ENCODE measurements at places on chromosomes 6 and 20.

- no peak for DNase-seq
Observed at GRCh38 chr6:2502096-2502997, 248.4 kb downstream of the MYLK4 start.

DNA sequence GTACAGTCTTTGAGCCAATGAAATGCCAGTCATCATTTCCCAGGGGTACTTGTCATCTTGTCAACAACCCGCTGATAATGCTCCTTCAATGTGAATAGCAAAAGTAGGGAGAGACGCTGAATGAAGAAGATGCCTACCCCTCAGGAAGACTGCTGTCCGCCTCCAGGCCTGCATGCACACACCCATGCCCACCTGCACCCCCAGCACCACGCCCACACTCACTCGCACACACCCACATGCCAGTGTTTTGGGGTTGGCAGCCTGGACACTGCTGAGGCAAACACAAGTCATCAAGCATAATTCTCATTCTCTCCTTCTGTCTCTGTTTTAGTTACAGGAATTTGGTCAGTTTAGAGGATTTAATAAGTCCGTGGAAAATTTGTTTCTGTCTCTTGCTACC is 63.6 kb downstream of the SYTL3 start:
- DNase-seq: no peak

DNA sequence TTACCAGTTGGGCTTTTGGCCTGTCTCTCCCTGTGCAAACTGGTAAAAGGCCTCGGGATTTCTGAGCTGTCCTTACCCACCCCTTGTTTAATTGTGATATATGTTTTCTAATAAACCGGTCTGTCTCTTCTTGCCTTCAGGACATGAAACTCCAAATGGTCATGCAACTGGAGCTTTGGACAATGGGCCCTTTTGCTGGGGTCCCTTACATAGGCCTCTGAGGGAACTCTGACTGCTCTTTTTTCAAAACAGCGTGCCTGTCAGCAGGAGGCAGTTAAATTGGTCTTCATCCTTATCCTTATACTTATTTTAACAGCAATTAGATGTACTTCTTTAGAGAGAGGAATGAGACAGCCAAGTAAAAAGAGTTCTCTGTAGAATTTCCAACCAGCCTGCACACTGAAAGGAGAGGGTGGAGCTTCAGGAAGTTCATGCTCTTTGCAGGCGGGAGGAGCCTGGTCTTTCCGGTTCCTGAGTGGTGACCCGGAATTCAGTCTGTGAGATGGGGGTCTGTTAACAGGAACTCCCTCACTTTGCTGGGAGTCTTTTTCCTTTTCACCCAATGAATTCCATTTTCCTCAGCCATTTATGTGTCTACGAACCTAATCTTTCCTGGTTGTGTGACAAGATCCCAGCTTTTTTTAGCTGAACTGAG is 299.6 kb upstream of the GJE1 start:
- DNase-seq: no peak

GRCh38 chr6:32604434-32604877 is 14.8 kb upstream of the HLA-DRB1 start:
- no peak for DNase-seq

GRCh38 chr6:11616200-11616611 is 78.7 kb downstream of the TMEM170B start:
- no peak for DNase-seq

GRCh38 chr6:90336388-90336947 is 39.8 kb upstream of the BACH2 start:
- DNase-seq: no peak

DNA sequence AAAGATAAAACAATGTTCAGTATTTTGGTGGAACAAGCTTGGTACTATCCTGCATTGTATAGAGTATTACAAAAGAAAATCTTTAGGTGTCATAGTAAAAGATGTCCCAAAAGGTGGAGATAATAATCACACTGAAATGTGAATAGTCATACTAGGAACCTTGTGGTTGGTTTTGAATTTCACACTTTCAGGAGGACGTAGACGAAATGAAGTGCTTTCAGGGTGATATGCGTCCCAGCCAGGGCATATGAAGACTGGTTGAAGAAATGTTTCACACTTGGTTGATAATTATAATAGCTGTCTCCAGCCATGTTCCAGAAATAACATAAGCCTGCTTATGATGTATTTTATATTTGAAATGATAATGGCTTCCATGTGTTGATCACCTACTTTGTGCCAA is 60.4 kb downstream of the SCAND1 start:
- peak; percentile 16 for DNase-seq

DNA sequence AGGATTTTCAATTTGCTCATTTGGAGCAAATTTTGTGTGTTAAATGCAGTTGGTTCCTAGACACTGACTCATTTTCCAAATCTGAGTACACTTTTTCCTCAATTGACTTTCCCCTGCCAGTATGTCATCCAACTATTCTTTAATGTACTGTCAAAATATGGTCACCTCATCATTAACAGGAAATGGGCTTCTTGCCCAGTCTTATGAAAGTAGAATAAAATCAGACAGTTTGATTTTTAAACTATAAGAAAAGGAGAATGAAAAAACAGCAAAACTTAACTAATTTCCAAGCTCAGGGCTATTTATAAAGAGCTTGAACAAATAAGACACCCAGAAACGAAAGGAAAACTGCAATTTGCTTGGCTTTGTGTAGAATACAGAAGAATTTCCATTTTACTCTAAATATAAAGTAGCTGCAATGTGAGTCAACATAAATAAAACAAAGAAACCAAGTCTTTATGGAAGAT is 43.7 kb upstream of the RAB23 start:
- DNase-seq: no peak

- DNase-seq: no peak
Observed at GRCh38 chr6:72218125-72218524, 331.8 kb downstream of the RIMS1 start.

GRCh38 chr6:5736016-5736738 is 270.5 kb downstream of the NRN1 start:
- no peak for DNase-seq

DNA sequence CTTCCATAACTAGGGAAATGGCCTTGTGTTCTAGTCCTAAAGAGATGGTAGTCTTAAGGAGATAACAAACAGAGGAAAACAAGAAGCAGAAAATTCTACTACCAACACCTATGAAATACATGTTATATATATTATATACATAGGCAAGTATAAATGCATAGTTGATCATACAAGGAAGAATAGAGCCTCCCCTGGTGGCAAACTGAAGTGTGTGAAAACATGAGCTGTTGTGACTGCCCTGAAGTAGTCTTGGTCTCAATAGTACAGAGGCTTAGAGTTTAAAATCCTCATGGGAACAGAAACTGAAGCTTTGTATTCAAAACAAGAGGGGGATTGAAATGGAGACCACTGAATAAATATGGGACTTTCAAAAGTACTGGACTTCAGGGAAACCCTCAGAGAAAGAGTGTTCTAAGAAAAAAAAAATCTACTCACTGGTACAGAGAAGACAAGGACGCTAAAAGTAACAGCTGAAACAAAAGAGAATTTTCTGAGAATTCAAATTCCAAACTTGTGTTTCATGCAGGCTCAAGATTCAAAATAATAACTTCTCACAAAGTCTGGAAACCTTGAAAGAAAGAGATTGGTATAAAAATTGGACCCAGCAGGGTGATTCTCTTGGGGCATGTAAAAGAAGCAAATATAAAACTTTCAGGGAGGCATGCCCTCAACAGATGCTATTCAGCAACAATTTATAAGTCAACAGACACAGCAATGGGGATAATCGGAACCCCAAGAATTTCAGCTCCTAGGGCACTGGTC is 59.7 kb upstream of the SAMD3 start:
- peak; percentile 20 for DNase-seq

Measured in stimulated activated CD4-positive, alpha-beta T cell treated with anti-CD3 and anti-CD28 coated beads, Interleukin-15, amount 100 ng/mL, for 24 hours (primary cell).